Fibroblast of mammary gland (primary cell): ENCODE measurements at places on chromosomes 6 and 20.

DNA sequence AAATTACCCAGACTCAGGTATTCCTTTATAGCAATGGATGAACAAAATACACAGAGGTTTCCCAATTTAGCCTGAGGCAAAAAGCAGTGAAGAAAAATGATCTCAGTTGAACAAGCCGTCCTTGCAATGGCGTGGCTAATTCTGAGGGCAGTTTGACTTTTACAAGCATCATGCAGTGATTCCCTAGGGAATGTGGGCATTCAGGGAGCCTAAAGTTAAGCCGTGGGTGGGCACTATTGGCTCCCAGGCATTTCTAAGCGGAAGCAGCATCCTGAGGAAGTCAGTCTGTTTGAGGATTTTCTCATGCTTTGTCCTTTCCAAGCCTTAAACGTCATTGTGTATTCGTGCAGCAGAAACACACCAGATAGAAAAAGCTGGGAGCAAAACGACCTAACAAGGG is 133.9 kb downstream of the MYLK4 start:
- no peak for DNase-seq

GRCh38 chr6:1395506-1395905 is 6.1 kb downstream of the FOXF2 start:
- no peak for DNase-seq

DNA sequence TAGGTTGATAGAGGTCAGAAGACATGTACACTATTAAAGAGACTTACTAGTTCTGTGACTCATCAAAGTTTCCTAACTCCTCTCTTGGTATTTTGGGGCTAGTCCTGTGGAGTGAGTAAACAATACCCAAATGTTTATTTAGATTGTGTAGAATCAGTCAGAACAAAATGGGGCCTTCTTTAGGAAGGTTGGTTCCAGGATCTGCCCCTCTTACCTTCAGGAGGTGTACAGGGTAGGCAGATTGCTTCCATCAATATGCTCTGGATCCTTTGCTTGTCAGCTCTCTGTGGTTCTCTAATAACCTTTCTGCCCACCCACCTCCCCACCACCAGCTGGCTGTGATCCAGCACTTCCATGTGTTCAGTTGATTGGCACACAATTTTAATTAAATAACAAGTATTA is 107.0 kb downstream of the POPDC3 start:
- DNase-seq, result peak; percentile 76

- peak; percentile 46 for DNase-seq
Measured at GRCh38 chr6:46491201-46491627, at the start of gene RCAN2. RCAN2 (minus strand) TSS chr6:46491449.

- peak; percentile 79 for DNase-seq
Measured at GRCh38 chr6:116411284-116411623, 40.5 kb downstream of the DSE start.

DNA sequence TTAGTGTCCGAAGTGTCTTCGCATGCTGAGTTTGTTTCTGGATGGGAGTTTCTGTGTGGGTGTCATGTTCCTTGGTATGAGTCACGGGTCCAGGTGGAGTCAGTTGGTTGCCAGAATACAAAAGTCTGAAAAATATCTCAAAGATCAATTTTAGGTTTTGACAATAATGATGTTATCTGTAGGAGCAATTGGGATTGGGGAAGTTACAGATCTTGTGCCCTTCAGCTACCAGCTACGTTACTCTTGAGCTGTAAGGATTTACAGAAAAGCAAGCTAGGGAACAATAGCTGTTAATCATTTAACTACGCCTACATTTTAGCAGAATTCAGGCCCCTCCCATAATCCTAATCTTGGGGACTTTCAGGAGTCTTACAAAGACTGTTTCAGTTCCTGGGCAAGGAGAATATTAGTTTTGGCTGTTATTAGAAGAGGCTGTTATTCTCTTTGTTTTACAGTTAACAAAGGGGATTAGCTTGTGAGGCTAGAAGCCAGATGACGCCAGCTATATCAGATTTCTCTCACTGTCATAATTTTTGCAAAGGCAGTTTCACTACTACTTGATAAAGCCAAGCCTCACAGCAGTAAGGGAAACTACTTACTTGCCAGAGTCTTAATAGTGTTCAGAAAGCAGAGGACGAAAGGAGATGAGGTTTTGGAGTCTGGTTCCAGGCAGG is 15.4 kb upstream of the SLC22A16 start:
- peak; percentile 77 for DNase-seq

DNA sequence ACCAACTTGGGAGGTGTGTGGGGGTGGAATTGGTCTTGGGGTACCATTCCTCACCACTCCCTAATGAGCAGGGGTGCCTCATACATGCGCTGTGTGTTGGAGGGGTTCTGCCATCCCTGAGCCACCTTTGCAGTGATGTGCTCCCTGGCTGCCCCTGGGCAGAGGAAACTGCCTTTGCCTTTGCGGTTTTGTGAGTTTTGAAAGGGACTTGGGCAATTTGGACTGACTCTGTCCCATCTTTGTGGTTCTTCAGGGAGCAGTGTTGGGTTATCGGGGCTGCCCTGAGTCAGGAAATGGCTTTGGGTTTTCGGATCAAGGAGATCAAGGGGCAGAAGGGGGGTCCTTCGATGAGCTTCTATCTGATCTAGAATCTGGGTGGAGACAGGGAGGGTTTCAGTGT is 3.9 kb upstream of the PHACTR3 start:
- no peak for DNase-seq

DNA sequence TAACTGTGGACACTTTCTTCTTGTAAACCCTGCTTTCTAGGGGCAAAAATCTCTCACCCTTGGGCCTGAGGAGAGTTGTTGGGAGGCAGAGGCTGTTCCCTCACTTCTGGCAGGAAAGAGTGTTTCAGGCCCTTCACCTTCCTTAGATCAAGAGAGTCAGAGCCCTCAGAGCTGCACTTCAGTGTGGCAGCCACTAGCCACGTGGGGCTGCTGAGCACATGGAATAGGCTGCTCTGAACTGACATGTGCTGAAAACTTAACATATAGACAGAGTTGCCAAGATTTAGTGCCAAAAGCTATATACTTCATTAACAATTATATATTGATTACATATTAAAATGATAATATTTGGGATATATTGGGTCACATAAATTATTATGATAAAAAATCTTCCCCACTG is 4.4 kb upstream of the LMBRD1 start:
- no peak for DNase-seq

GRCh38 chr20:10679269-10679668 is 5.5 kb upstream of the JAG1 start:
- peak; percentile 17 for DNase-seq

DNA sequence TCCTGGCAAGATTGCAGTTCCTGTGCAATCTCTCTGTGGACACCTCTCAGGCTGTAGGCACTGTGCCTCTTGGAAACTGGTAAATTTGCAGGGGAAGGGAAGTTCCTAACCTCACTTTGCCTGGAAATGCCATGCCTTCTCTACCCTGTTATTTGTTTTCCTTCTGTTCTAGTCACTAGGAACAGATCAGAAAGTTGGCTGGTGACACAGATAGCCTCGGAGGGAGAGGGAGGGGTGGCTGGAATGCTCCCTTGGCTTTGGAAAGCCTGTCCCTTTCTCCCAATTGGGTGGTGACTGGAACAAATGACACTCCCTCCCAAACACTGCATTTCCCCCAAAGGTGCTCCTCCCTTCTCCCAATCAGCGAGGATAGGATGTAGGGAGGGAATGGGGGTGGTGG is 131.5 kb upstream of the F13A1 start:
- DNase-seq, result no peak

- DNase-seq, result no peak
Measured at GRCh38 chr20:3168079-3168828, 5.1 kb downstream of the LZTS3 start.

GRCh38 chr6:72950114-72950860 is 275.0 kb downstream of the KHDC1L start:
- DNase-seq, result peak; percentile 86

DNA sequence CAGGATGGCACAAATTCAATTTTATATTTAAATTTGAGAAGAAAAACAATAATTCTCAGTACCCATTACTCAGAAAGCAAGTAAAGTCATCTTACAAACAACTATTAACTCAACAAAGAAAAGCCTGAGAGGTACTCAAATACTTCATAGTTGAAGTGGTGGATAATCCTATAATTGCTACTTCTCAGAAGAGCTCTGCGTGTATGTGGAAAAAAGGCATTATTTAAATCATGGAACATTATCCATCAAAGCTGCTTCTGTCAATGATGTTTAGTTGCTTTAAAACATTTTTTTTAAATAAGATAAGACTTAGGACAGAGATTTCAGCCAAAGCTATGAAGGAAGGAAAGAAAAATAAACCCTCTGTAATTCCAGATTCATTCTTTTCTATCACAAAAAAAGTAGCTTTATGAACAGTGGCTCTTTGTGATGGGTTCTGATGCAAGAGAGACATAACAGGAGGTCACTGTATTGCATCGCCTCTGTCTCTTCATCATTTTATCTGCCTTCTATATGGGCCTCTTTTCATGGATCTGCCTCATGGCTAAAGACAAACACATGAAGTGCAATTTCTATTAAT is 367.9 kb upstream of the SLC35B3 start:
- DNase-seq, result no peak

GRCh38 chr6:10554826-10555225 is 33.7 kb downstream of the GCNT2 start:
- DNase-seq, result no peak
